ENCODE measurements at places on chromosomes 7 and 10.

- no peak for DNase-seq
Measured at GRCh38 chr10:15223174-15223573, 54.7 kb upstream of the NMT2 start.

- no peak for DNase-seq
Measured at GRCh38 chr10:124906551-124907001, 35.3 kb upstream of the ZRANB1 start.

DNA sequence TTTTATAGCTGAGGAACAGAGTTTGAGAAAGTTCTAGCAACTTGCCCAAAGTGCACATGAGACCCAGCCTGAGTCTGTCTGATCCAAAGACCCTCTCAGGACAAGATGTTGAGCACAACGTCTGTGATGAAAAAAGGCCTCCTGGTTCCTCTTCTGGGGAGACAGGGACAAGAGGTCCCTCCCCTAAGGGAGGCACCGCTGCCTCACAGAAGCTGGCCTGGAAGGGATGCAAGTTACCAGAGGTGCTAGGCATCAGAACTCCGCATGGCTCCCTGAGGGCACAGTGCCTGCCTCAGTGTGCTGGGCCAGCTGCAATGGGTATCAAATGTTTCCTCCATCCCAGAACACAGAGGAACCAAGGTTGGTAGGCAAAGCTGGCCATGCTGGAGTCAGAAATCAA lies 302.4 kb downstream of the GRID1 start:
- DNase-seq: no peak

- DNase-seq: no peak
Measured at GRCh38 chr7:96786261-96786997, 76.8 kb upstream of the SEM1 start.
